ENCODE measurements at places on chromosomes 5 and 9.
A peak's percentile ranks its signal among the peaks of the same experiment; 100 is the strongest.

DNA sequence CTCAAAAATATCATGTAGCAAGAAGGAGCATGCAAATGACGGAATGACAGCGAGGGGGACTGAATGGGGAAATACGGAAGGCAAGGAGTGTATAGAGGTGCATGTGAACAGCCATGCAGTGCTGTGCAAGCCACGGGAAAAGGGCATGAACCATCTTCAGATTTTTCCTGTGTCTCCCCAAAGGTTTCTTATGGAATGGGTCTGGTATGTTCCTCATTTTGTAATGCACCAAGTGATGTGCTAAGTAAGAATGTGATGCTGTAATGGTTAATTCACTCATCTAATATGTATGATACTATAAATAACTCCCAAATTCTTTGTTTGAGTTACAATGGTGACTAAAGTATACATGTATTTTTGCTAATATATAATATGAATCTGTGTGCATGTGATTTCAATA lies 99.0 kb upstream of the DAB2 start:
- no peak for DNase-seq

- no peak for DNase-seq
These were observed 178.1 kb upstream of the COX7C start for GRCh38 chr5:86439593-86440110.

- no peak for DNase-seq
These were observed 1.1 kb downstream of the FKBP15 start for GRCh38 chr9:113219969-113220368.

GRCh38 chr5:13316176-13316575 lies 628.3 kb downstream of the DNAH5 start:
- DNase-seq, result no peak

GRCh38 chr9:133727876-133728441 lies 10.2 kb downstream of the SARDH start:
- no peak for DNase-seq

DNA sequence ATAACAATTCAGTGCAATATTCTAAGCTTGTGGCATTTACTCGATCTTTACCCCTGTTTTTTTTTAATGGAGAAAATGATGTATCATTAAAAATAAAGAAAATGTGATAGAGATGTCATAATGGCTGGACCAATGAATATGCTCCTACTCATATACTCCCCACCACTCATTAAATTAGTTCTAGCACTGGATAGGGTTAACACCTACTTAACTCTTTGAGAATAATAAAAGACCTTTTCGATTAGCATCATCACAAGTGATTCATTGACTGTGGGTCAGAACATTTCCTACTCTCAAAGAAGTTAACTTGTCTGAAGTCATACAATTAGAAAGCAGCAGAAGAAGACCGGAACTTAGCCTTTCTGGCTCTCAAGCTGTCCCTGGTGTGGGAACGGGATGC lies 31.6 kb upstream of the RANBP6 start:
- no peak for DNase-seq

GRCh38 chr5:80958616-80959015 lies 1.5 kb upstream of the RASGRF2 start:
- no peak for DNase-seq

DNA sequence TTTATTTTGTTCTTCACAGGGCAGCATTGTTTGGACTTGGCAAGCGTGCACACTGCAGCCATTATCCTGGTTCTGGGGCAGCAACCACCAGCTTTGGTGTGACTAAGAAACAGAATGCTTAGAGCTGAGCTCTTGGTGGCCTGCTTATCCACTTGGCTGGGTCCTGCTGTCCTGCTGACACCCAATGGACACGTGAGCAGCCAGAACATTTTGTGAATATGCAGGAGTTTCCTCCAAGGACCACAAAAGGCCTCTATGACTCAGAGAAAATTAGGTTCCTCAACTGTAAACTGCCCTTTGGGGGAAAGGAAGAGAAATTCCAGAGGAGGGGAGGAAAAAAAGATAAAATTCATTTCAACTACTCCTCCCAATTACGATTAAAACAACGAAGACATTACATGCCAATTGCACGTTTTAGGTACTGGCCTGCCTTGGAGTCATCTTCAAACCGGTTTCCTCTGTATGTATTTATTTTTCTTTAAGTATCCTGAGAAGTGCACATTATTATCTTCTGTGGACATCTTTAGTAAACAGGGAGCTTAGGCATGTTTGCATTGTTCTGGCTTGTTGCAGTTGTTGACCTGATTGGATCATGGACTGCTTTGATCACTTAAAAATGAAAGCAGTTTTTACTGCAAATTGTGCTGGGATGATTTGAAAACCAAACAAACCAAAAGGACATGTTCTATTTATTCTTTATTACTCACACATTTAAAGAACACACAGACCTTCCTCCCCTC lies 82.3 kb upstream of the TLE4 start:
- DNase-seq, result no peak

DNA sequence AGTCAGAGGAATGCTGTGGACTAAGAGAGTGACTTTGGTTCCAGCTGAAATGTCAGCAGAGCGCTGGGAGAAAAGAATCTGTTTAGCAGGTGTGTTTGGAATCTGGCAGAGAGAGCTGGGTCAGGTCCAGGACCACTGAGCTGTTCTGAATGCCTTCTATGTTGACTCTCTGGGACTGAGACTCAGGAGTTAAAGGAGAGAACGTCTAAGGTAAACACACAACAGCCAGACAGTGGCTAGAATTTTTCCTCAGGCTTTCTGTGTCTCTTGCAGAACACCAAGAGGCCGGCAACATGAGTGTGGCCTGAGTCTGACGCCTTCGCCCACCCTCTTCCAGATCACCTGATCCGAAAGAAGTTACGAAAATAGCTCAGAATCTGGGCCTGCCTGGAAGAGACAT lies 107.2 kb upstream of the ZNF462 start:
- peak; percentile 33 for DNase-seq

- no peak for DNase-seq
These were observed 23.4 kb downstream of the DBH start for GRCh38 chr9:133659516-133659915.

GRCh38 chr5:95068289-95068910 lies 216.5 kb downstream of the MCTP1 start:
- no peak for DNase-seq

GRCh38 chr9:133406480-133407307 lies 11.1 kb downstream of the REXO4 start:
- DNase-seq, result no peak

DNA sequence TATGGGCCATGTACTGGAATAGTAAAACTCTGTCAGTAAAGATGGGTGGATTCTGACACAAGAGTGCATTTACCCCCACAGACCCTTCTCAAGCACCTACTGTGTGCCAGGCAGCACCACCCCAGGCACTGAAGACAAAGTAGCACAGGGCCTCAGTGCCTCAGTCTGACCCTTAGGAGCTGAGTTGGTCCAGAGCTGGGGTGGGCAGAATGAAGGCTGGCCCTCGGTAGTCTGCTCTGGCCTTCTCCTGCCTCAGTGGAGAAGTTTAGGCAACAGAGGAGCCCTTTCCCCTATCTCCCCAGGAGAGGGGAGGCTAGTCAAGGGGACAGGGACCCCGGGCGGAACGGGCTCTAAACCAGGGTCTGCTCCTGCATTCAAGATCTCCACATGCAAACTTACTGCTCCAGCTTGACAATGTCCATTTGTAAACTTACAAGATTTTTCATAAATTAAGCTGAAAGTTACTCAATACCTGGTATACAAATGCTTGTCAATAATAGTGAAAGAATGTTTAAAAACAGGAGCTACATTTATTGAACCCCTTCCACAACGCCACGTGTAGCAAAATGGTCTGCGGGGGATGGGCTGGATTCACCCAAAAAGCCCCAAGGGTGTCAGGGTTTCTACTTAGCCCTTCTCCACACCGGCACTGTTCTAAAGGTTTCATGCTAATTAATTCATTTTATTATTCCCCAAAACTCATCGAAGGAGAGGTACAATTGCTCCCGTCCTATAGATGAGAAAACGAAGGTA lies 1.5 kb downstream of the VDAC1 start:
- no peak for DNase-seq

GRCh38 chr9:130946766-130947617 lies 7.9 kb upstream of the FIBCD1 start:
- DNase-seq, result no peak

DNA sequence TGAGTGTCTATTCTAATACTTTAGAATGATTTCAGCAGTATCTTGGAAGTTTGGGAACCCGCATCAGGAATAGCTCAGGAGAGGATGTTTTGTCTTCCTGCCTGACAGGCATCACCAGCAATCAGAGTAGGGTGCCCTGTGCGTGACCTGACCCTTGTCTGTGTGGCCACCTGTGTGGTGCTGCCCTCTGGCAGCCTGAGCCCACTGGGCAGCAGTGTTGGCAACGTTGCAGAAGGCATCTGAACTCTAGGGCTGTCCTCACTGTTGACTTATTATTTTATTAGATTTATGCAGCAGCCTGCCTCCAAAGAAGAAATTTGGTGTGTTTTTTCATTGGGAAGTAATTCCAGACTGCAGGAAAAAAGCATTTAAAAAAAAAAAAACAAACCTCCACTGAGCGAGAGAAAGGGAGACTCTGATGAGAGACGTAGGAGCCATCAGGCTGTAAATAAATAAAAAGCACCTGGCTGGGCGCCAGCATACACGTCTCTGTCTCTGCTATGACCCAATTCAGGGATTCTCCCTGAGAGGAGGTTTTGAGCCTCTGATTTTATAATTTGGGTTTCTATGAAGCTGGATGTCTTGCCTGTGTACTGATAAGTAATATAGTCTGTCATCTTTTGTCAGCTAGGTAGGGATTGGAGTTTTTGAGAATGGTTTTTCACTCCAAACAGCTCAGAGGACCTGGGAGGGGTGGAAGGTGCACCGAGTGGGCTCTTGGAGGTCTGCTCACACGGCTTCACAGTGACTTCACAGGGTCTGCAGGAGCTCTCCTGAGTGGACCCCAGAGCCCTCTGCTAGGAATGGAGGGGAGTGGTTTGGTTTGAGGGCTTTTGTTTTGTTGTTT lies 49.0 kb downstream of the FAM78A start:
- no peak for DNase-seq

DNA sequence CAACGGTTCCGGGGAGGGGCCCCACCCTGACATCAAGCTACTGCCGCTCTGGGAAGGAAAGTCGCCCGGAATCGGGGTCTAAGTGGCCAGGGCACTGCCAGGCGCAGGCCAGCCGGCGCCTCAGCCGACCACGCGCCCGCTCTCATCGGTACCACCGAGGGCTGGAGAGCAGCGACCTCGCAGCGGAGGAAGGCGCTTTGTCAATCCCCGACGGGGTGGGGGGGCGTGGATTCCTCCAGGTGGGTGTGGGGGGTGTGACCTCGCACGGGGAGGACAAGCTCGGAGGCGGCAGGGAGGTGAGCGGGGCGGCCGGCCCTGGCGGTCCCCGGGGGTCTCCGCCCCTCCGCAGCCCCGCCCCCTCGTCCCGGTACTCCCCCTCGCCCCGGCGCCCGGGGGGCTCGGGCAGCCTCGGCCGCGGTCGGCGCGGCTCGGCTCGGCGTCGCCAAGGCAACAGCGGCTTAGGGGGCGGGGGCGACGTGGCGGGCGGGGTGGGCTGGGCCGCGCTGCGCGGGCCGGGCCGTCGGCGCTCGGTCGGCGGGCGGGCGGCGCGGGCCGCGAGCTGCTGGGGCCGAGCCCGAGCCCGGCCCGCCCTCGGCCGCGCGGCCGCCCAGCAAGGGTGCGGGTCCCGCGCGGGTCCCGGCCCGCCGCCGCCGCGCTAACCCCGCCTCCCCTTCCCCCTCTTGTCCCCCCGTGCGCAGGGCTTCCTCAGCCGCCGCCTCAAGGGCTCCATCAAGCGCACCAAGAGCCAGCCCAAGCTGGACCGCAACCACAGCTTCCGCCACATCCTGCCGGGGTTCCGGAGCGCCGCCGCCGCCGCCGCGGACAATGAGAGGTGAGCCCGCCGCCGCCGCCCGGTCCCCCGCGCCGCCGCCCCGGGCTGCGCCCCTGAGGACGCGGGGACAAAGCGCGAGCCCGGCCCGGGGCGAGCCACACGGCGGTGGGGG lies 47.5 kb downstream of the DAB2IP start:
- DNase-seq, result no peak

- DNase-seq, result no peak
These were observed 12.9 kb downstream of the WWC1 start for GRCh38 chr5:168304349-168304748.

GRCh38 chr5:58827463-58827862 lies 244.6 kb downstream of the RAB3C start:
- no peak for DNase-seq

- DNase-seq, result no peak
These were observed 185.6 kb upstream of the NR3C1 start for GRCh38 chr5:143588933-143589662.

DNA sequence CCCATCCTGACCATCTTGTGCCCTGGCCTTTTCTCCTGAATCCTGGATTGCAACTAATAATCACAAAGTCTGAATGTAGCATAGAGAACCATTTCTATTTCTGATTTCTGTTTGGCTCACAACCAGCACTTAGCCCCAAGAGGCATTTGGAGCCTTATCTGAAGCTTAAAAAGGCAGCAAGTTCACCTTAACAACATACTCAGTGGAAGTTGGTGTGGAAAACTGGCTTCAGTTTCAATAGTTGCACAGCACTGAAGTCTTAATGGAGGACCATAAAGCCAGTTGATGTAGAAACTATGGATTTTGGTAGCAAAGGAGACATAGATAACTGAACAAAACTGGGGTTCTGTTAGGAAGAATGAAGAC lies 574.1 kb downstream of the PSAT1 start:
- DNase-seq, result no peak

GRCh38 chr9:132150256-132150655 lies 11.6 kb upstream of the NTNG2 start:
- no peak for DNase-seq

GRCh38 chr9:112624711-112625707 lies 92.9 kb downstream of the INIP start:
- DNase-seq, result no peak

DNA sequence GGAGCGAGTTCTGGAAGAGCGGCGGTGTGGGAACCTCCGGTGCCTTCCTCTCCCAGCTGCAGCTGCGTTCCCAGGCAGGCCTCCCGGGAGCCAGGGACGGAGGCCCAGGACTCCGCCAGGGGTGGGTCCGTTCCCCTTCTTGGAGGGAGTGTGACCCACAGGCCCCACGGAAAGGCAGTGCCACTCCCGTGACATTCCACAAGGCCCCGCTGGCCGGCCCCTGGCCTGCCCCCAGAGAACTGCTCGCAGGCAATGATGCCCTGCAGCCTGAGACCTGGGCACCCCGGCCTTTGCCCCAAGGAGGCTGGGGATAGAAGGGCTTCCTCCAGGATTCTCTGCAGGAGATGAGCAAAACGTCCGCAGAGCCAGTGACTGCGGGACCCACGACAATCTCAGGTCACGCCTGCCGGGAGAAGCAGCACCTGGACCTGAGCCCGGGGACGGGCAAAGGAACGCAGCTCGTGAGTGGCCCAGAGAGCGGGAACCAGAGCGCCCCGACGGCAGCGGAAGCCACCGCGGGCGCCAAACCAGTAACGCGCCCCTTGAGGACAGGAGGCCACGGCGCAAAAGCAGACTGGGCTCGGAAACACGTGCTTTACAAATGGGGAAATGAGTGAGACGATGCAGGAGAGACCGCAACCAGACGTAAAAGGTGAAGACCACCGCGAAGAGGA lies 9.3 kb downstream of the OBP2B start:
- DNase-seq, result no peak

DNA sequence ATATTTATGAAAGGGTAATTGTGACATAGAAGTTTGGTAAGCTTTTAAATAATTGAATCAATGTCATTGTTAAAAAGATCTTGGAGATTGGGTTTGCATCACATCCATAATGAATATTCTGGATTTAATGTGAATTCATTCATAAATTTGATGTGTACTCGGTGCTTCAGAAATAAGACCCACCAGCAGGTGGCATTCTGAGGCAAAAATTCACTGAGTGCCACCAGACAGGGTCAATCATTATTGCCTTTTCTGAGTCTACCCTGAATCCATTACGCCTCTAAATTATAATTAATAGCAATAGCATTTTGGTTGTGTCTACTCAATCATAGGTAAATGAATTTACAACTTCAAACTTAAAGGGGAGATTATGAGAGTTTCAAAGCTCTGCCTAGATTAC lies 1.0 kb downstream of the TRPC7 start:
- no peak for DNase-seq

All from epithelial cell of proximal tubule (primary cell).